H9 (cell line): ENCODE measurements at places on chromosomes 6 and 20.

GRCh38 chr6:53375847-53376246 is 27.1 kb upstream of the ELOVL5 start:
- no peak for DNase-seq

- DNase-seq: no peak
Observed at GRCh38 chr6:56529594-56530191, 113.0 kb downstream of the DST start.

DNA sequence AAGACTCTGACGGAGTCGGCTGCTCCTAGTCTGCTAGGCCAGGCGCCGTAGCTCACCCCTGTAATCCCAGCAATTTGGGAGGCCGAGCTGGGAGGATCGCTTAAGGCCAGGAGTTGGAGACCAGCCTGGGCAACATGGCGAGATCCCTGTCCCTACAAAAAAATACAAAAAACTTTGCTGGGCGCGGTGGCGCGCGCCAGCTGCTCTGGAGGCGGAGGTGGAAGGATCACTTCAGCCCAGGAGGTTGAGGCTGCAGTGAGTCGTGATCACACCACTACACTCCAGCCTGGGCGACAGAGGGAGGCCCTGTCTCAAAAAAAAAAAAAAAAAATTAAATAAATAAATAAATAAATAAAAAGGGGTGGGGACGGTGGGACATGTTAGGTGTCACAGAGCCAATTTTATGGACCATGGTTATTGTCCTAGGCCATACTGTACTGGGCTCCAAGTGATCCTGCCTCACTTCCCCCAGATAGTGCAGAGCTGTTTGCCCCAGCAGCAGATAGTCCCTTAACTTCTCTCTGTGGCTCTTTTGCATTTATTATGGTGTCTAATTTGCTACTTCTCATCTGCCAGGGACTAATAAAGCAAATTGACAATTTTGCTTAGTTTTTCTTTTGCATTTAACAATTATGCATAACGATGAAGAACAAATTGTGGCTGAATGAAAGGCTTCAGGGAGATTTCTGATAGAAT is 5.2 kb downstream of the PI16 start:
- no peak for DNase-seq

DNA sequence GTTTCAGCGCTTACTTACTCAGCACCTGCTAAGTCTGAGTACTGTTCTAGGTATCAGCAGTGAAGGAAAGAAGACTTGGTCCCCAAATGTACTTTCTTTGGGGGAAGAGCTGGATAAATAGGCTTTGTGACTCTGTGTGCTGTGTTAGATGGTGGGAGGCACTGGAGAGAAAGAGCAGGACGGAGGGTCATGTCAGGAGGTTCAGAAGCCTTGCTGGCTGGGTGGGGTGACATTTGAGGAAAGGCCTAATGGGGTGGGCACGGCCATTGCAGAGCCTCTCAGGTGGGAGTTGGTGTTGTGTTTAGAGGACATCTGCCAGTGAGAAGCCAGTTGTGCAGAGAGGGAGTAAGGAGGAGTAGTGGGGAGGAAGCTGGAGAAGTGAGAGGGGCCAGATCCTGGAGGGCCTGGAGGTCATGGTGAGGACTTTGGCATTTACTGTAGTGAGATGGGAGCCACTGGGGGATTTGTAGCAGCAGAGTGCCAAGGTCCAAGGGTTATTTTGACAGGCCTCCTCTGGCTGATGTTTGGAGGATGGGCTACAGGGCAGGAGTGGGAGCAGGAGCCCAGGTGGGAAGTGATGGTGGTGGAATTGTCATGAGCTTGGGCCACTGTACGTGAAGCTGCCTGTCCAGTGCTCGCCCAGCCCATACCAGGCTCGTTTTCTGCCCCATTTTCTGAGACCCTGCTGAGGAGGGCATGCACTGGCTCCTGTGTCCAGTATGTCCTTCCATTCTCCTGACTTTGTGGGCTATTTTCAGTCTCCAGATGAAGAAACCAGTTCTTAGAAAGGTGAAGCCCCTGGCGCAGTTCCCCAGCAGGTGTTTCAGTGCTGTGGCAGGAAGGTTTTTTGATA is 886 bp downstream of the SDCBP2 start:
- DNase-seq: peak; percentile 14

DNA sequence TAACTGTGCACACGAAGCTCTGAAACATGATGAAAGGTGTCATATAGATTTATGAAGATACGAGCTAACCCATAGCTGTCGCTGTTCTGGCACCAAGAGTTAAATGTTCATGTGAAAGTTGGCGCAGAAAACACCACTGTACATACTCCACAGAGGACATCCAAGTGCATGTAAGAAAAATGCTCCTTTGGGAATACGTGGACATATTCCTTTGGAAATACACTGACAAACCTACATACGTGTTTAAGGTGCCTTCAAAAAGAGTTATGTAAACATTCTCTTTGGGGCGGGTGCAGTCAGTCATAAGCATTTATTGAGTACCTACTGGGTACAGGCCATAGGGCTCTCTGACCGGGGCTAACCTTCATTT is 723 bp upstream of the ARID1B start:
- DNase-seq: no peak

GRCh38 chr6:40524797-40525585 is 62.2 kb downstream of the LRFN2 start:
- no peak for DNase-seq

- DNase-seq: no peak
Observed at GRCh38 chr20:10448270-10449156, 13.4 kb downstream of the SLX4IP start.

GRCh38 chr6:53322188-53323029 is 26.3 kb downstream of the ELOVL5 start:
- no peak for DNase-seq

GRCh38 chr6:162264581-162264980 is 463.0 kb downstream of the PRKN start:
- no peak for DNase-seq

GRCh38 chr6:76578746-76579145 is 506.3 kb upstream of the IMPG1 start:
- no peak for DNase-seq
